Fibroblast of pulmonary artery (primary cell): ENCODE measurements at places on chromosomes 6 and 20.
A peak's percentile ranks its signal among the peaks of the same experiment; 100 is the strongest.

- no peak for DNase-seq
Observed at GRCh38 chr6:166423051-166423745, 40.5 kb upstream of the MPC1 start.

GRCh38 chr6:44485601-44486401 is 98.3 kb downstream of the CDC5L start:
- DNase-seq = no peak

DNA sequence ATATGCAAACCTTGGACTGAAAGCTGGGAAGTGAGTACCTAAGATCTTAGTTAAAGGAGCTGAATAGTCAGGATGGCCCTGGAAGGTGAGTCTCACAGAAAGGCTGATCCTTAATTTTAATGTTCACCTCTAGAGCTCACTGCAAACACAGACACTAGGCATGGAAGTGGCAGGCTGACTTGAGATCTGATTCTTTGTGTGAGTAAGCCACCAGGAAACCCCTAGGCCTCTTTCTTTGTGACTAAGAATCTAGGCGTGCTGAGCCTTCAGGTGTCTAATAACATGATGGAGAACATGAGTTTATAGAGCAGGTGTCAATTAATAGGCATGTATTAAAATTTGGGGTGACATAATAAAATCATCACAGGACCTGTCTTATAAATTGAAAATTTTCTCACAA is 642.2 kb downstream of the EYS start:
- no peak for DNase-seq

GRCh38 chr6:150175586-150176151 is 32.8 kb downstream of the PPP1R14C start:
- no peak for DNase-seq

DNA sequence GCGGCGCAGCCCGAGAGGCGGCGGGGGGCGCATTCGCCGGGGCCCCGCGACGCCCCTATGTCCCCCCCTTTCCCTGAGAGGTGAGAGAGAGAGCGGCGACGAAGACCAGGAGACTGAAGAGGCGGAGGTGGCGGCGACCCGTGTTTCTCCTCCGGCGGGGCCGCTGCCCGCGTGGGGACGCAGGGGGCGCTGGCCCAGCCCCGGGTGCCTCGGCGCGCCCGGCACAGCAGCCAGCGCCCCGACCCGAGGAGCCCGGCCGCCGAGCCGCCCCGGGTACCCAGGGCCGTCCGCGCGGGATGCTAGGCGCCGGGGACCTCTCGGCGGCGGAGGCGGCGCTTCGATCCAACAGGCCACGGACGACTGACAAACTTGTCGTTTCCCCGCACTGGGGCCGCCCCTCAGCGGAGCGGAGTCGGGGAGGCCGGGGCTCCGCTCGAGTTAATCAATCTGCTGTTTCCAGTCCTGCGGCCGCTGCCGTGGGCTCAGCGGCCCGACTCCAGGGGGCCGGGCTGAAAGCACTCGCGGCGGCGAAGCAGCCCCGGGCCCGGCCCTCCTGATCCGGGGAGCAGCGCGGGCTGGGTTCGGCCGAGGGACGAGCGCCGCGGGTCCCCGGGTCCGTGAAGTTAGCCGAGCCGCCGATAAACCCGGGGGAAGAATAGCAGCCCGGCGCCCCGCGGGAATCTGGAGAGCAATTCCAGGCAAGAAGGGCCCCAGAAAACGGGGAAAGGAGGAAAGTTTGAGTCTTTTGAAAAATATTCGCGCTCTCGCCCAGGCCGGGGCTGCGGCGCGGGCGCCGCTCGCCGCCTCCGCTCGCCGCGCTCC is 631 bp downstream of the MDGA1 start:
- DNase-seq = peak; percentile 10

GRCh38 chr20:53582574-53583351 is 10.9 kb downstream of the ZNF217 start:
- peak; percentile 97 for DNase-seq

- no peak for DNase-seq
Observed at GRCh38 chr20:10793766-10794165, 120.0 kb upstream of the JAG1 start.

DNA sequence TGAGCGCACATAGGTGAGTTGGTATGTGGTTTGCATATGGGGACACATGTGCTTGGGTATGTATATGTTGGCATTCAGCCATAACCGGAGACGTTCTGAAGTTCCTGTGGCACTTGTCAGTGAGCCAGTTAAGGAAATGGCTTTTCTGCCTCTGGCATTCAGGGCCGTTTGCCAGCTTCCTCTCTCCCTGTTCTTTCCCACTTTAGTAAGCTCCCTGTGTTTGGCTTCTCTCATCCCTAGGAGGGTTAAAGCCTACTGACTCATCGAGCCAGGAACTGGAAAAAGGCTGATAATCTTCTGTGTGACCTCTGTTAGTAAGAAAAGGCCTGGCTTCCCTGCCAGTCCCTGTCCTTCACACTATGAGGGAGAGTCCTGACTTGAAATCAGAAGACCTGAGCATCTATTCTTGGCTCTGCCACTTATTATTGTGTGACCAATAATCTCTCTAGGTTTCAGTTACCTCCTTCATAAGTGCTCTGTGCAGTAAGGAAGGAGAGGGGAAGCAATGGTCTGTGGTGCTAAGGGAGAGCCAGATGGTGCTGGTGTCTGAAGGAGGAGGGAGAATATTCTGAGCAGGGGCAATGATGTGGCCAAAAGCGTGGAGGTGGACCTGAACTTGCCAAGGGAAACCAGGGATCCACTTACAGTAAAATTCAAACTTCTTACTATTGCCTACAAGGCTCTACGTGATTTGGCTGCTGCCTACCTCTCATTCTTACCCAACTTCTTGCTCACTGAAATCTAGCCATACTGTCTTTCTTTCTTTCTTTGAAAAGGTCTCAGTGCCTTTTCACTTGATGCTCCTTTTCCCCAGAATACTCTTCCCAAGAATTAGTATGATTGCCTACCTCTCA is 31.4 kb downstream of the ACSS2 start:
- DNase-seq = peak; percentile 88

DNA sequence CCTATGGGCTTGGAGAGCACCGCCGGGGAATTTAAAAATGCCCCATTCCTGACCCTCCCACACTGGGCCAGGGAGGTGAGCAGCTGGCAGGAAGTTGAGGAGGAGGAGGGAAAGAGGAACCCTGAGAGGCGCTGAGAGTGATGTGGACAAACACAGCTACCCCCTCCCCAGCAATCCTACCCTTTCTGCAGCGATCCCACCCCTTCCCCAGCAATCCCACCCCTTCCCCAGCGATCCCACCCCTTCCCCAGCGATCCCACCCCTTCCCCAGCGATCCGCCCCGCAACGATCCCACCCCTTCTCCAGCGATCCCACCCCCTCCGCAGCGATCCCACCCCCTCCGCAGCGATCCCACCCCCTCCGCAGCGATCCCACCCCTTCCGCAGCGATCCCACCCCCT is 111.6 kb downstream of the SYCP2 start:
- DNase-seq = no peak

- no peak for DNase-seq
Observed at GRCh38 chr20:41086402-41087324, 50.7 kb upstream of the PLCG1 start.

DNA sequence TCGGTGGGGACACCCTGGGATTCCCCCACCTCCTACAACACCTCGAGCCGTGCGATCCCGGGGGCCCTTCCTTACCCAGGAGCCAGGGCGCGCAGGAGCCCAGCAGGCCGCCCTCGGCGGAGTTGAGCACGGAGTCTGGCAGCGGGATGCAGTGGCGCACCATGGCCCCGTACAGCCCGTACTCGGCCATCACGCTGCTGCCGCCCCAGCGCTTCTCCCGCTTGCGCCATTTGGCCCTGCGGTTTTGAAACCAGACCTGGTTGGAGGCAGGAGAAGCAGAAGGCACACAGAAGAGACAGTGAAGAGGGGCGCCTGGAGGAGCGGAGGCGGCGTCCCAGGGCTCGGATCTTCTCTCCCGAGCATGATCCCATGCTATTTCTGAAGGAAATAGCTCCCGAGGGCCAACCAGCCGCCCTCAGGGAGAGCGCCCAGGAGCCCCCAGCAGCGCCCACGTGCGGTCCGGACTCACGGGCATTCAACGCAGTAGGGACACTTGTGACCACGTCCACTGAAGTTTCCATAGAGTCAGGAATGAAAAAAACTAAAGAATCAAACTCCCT is 4.3 kb downstream of the VSX1 start:
- DNase-seq = peak; percentile 40

GRCh38 chr6:151034825-151035781 is 169.6 kb downstream of the MTHFD1L start:
- DNase-seq = no peak

- no peak for DNase-seq
Observed at GRCh38 chr20:40314278-40314677, 374.8 kb downstream of the MAFB start.

DNA sequence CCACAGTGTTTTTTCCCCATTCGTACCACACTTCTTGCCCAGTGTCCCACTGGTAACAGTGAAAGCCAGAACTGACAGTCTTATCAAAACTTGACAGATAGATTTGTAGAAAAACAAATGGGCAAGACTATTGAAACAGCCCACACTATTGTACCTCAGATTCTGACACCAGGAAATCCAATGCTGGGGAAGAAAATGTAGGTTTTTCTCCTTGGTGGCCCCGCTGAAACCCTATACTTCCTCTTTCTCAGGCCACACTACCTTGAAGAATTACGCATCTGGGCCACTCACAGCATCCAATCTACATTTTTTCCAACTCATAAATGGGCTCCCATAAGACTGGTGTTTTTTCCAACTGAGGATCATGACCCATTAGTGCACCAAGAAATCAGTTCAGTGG is 90.9 kb upstream of the HDDC2 start:
- no peak for DNase-seq

DNA sequence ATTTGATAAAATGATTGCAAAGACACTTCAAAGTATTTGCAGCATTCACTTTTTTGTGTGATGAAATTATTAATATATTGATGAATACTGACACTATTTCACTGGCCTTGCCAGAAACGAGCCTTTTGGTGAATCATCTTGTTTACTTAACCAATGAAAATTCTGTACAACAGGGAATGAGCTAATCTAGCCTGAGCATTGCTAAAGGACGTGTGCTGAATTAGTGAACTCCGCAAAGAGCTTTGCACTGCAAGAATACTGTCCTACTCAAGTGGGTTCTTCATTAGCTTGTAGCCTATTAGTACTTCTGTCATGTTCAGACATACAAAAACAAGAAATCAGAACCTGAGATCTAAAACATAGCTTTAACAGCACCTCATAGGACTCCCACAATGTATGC is 172.0 kb upstream of the NRSN1 start:
- DNase-seq = no peak

- DNase-seq = peak; percentile 55
Observed at GRCh38 chr6:105733556-105734162, 330.8 kb upstream of the PREP start.

- no peak for DNase-seq
Observed at GRCh38 chr20:9686866-9687265, 152.0 kb downstream of the PAK5 start.

GRCh38 chr6:31478186-31478950 is 19.6 kb upstream of the MICB start:
- no peak for DNase-seq

DNA sequence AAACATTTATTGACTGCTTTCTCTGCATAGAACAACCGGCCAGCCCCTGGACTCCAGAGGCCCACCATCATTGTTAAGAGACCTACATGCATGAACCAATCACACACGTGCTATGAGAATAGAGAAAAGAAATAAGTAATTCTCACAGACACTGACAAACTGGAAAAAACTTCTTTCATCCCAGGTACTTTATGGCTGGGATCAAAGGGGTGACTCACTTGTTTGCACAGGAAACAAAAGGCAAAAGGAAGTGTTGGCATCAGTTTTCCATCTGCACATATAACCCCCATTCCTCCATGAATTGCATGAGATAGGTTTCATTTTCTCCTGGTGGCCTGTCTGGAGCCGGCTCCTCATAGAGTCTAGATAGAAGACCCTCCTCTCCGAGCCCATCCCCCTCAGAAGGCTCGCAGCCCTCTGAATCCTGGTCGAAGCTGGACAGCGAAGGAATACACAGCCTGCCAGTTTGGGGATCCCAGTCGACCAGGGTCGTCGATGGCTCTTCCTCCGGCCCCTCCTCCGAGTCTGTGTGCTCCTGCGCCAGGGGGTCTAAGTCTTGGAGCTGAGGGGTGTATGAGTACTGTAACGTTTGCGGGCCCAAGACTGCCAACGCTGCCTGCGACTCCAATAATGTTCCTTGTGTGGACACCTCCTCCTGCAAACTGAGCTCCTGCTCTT is 43.3 kb downstream of the IL20RA start:
- peak; percentile 10 for DNase-seq

GRCh38 chr20:42957704-42958095 is 232.0 kb downstream of the PTPRT start:
- DNase-seq = no peak

DNA sequence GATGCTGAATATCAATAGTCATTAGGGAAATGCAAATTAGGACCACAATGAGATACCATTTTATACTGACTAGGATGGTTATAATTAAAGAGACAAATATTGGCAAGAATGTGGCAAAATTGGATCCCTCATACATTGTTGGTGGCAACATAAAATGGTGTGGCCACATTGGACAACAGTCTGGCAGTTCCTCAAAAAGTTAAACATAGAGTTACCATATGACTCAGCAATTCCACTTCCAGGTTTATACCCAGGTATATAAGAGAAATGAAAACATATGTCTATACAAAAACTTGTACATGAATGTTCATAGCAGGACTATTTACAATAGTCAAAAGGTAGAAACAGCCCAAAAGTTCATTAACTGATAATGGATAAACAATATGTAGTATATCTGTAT is 2.0 kb upstream of the CRIP3 start:
- DNase-seq = no peak

- no peak for DNase-seq
Observed at GRCh38 chr20:4918473-4918872, 82.8 kb downstream of the SLC23A2 start.

DNA sequence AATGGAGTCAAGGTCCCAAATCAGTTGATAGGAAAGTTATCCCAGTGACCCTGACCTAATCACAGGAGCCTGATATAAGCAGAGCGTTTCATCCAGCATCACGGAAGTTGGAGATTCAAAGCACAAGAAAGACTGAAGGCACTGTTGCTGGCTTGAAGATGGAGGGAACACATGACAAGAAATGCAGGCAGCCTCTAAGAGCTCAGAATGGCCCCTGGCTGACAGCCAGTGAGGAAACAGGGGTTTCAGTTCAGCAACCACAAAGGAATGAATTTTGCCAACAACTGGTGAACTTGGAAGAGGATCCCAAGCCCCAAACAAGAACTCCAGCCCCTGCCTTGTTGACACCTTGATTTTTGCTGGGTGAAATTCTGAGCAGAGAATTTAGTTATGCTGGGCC is 778.5 kb downstream of the MAFB start:
- no peak for DNase-seq

- DNase-seq = peak; percentile 46
Observed at GRCh38 chr6:57303931-57304681, 13.3 kb upstream of the PRIM2 start.

GRCh38 chr6:64926051-64926450 is 781.0 kb downstream of the EYS start:
- no peak for DNase-seq

- DNase-seq = no peak
Observed at GRCh38 chr20:23453549-23454543, 1.2 kb upstream of the CST11 start.

GRCh38 chr6:79269877-79270276 is 35.4 kb upstream of the HMGN3 start:
- DNase-seq = peak; percentile 79
